ENCODE measurements at places on chromosomes 2 and 18. TPM values are rescaled to one million over a fixed set of nuclear protein-coding genes. Genes with fewer than 3 reads are reported as not detected.

DNA sequence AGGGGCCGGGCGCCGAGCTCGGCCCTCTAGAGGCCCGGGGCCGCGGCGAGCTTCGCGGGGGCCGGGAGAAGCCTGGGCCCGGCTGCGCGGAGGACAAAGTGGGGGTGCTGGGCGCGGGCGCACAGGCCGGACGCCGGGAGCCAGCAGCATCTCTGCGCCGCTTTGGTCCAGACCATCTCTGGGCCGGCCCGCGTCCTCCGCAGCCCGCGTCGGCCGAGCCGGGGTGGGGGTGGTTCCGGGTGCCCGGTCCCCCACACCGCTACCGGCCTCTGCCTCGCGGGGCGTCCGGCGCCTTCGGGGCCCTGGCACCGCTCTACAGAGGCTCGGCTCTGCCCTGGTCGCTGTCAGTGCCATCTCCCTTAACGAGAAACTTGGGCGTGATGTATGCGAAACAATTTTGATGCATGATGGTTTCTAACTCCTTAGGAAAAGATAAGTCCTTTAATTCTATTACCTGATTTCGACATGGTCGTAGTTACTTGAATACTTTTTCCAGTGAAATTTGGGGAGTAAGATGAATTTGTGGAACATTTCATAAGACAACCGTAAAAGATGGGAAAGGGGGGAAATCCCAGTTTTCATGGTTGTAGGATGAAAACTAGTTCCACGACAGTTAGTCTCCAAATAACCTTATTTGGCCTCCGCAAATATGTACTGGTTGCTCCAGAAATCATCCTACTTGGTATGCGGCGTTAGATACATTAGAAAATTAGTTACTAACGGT is 562 bp downstream of the TWSG1 start:
- no peak for DNase-seq

- no peak for DNase-seq
Observed at GRCh38 chr2:39150102-39150562, 29.3 kb upstream of the SOS1 start.

GRCh38 chr18:26497866-26498265 is 50.5 kb downstream of the KCTD1 start:
- DNase-seq: no peak

DNA sequence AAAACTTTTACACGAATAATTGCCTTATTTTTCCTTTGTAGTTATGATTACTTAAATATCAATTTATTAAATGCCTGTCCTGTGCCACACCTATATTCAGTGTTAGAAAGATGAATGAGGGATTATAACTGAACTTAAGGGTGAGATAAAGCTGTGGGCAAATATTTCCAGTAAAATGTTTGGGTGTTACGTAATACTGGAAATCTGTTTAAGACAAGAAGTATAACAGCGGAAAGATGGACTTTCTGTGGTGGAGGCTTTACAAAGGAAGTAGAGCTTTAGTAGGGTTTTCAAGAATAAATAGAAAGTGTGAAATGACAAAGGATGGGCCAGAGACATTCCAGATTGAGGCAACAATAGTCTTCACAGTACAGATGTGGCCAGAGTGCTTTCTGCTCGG is 927.0 kb downstream of the DPP10 start:
- DNase-seq: no peak

- DNase-seq: no peak
Observed at GRCh38 chr2:190202018-190202417, 117.6 kb downstream of the HIBCH start.

- no peak for DNase-seq
Observed at GRCh38 chr2:76938153-76938552, 584.0 kb downstream of the LRRTM4 start.

DNA sequence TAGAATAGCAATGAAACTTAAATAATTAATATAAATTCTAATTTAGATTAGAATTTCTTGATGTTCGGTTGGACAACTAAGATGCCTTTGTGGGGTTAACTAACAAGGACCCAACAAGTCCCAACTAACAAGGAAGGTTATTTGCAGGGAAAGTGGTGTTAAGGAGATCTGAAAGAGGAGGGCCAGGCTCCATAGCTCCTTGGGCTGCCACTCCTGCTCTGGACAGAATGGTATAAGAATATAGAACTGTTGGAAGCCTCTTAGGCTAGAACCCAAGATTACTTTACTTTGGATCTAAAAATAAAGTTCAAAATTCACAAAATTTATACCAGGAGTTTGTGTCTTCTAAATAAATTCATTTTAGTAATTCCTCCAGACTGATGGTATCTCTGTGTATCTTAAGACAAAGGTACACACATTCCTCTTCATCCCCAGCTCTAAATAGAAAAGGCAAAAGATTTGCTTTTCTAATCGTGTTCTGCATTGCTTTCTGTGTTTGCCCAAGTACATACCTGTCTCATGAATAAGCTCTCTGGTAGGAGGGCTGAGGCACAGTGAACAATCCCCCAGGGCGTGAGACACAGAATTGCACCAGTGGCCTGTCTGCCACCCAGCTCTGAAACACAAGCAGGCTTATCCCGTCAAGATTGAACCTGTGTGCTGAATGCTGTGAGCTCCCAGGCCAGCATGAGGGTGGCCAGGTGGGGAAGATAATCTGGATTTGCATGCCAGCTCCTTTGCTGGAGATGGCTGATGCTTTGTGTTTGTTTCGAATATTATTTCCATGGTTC is 176.0 kb downstream of the ACKR3 start:
- DNase-seq: no peak

DNA sequence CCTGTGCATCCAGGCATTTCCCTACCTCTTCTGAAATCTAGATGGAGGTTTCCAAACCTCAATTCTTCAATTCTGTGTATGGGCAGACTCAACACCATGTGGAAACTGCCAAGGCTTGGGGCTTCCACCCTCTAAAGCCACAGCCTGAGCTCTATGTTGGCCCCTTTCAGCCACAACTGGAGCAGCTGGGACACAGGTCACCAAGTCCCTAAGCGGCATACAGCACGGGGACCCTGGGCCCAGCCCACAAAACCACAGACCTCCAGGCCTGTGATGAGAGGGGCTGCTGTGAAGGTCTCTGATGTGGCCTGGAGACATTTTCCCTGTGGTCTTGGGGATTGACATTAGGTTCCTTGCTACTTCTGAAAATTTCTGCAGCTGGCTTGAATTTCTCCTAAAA is 255.4 kb downstream of the TDRD15 start:
- no peak for DNase-seq

DNA sequence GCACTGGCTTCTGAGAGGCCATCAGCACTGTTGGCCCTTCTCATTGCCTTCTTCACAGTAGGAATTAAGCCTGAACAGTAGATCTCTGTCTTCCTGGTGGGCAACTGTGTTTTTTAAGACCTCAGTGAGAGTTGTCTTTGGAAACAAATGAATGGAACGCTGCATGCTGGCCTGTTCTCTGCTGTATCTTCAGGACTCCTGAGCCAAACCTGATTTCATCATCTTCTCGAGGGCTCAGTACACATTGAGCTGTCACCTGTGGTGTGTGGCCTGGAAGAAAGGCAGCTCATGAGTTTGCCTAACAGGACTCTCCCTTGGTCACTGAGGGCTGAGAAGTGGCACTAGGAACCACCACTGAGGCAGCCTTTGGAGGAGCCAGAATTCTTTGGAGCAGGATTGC is 39.7 kb downstream of the SH3RF3 start:
- DNase-seq: no peak

- no peak for DNase-seq
Observed at GRCh38 chr18:63040788-63041410, 278.7 kb downstream of the BCL2 start.

GRCh38 chr2:11863513-11864328 is 117.3 kb downstream of the LPIN1 start:
- DNase-seq: peak; percentile 93

DNA sequence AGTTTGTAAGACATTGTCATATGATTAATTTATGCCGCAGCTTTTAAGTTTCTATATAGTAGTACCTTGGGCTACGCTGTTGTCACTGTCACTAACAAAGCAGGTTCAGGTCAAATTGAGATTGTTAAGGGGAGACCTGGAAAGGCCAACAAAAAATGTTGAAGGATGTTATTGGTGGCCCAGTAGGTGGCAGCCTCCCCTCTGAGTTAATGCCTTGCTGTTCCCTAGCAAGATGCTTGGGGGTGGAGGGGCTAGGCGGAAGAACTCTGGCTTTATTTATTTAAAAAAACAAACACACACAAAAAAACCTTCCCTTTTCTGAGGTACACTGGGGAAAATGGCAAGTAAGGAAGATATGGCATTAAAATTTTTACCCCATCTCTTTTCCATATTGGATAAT is 128.3 kb upstream of the ATP5MC3 start:
- peak; percentile 42 for DNase-seq

- peak; percentile 66 for DNase-seq
Observed at GRCh38 chr2:3126911-3127621, 250.6 kb downstream of the EIPR1 start.

DNA sequence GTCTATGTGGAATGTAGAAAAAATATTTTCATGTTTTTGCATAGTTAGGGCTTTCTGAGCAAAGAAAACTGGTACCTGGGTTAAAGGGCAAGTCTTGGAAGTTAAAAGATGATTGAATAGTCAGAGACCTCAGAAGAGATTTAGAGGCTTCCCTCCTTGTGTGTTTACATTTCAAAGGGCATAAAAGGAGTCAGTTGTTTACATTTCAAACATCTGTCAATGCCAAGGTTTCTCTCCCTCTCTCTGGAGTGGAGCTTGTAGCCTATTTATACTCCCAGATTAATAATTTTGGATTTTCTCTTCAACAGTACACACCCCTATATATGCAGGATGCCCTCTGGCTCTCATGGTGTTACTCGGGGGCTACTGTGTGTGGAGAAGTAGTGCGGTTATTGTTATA is 8.6 kb downstream of the M1AP start:
- DNase-seq: no peak

DNA sequence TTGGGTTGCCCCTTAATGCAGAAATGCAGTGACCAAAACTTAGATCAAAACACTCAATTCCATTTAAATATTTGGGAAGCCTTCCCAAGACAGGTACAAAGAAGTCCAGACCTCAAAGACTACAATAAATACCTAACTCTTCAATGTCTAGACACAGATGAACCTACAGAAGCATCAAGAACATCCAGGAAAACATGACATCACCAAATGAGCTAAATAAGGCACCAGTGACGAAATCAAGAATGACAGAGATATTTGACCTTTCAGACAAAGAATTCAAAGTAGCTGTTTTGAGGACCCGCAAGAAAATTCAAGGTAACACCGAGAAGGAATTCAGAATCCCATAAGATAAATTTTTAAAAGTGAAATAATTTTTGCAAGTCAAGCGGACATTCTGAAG is 140.2 kb downstream of the XIRP2 start:
- DNase-seq: no peak

MROH2A gene
- total RNA-seq: not detected

C1QL2 gene
- not detected for total RNA-seq

INHA gene
- not detected for total RNA-seq

SERPINB10 gene
- not detected for total RNA-seq

LMAN1 gene
- 143 TPM for total RNA-seq

SEC11C gene
- total RNA-seq: 24.8 TPM

GALR1 gene
- total RNA-seq: not detected

RGPD3 gene
- total RNA-seq: 0.51 TPM

CENPA gene
- 5.1 TPM for total RNA-seq

ZNF396 gene
- 0.51 TPM for total RNA-seq
